HT1080 (cell line): ENCODE measurements at places on chromosomes 3 and 15. TPM values are rescaled to one million over a fixed set of nuclear protein-coding genes. Genes with fewer than 3 reads are reported as not detected.
A peak's percentile ranks its signal among the peaks of the same experiment; 100 is the strongest.

Gene CYP1A2
- not detected in 2 replicates for total RNA-seq

Gene PHLDB2
- total RNA-seq: 57.3 and 58.5 TPM in 2 replicates

Gene ITIH4
- 0.17 TPM in 1 of 2 replicates, not detected in the other for total RNA-seq

Gene LMAN1L
- total RNA-seq: 0.05 TPM in 1 of 2 replicates, not detected in the other

Gene CD86
- not detected in 2 replicates for total RNA-seq

Gene ACKR2
- total RNA-seq: not detected in 2 replicates

Gene MUC4
- total RNA-seq: 0.07 and 0.26 TPM in 2 replicates

Gene COX17
- 109 and 121 TPM in 2 replicates for total RNA-seq

DNA sequence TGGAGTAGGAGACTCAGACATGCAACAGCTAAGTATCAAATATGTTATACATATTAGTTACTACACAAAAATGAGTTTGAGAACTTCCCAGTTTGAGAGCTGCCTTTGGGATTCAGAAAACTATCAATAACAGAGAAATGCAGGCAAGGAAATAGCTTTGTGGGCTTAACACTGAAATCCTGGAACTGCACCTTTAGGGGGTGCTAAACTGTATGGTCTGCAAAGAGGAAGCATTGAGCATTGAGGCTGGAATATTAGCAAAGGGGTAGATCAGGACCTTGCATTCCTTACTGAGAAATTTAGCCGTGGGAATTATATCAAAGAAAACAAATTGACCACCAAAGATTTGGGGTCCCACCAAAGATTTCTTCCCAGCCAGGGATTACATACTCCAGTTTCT, 580.0 kb downstream of the ZNF385D start:
- peak; percentile 12 for DNase-seq

- DNase-seq: no peak
Measured at GRCh38 chr15:94580211-94580885, 349.0 kb downstream of the MCTP2 start.

GRCh38 chr3:193240850-193241706, at the start of gene PLAAT1:
PLAAT1 (plus strand) TSS chr3:193241222; CDS start chr3:193255651, 14,429 bp downstream.
- DNase-seq: peak; percentile 80

DNA sequence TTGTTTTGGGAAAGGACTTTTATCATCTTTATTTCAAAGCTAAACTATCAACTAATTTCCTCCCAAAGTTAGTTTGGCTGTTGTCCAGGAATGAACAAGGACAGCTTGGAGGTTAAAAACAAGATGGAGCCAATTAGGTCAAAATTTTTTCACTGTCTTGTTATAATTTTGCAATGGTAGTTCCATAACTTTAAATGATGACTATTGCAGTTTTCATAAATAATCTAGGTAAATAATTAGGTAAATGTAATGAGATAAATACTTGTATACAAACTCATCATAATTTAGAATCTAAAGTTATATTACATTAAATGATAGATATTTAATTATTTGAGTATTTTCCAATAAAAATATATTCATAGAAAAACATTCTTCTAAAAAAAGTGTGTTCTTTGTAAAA, 68.3 kb upstream of the DAZL start:
- no peak for DNase-seq

- DNase-seq: peak; percentile 69
Measured at GRCh38 chr15:28123408-28124023, 24.4 kb upstream of the OCA2 start.

- DNase-seq: no peak
Measured at GRCh38 chr3:78957456-78957855, 810.3 kb downstream of the ROBO1 start.

- DNase-seq: no peak
Measured at GRCh38 chr15:42072141-42072685, 22.1 kb downstream of the PLA2G4D start.

- no peak for DNase-seq
Measured at GRCh38 chr3:3196148-3196861, 16.8 kb upstream of the CRBN start.

GRCh38 chr3:37625690-37626360, 235.9 kb upstream of the CTDSPL start:
- DNase-seq: peak; percentile 18

DNA sequence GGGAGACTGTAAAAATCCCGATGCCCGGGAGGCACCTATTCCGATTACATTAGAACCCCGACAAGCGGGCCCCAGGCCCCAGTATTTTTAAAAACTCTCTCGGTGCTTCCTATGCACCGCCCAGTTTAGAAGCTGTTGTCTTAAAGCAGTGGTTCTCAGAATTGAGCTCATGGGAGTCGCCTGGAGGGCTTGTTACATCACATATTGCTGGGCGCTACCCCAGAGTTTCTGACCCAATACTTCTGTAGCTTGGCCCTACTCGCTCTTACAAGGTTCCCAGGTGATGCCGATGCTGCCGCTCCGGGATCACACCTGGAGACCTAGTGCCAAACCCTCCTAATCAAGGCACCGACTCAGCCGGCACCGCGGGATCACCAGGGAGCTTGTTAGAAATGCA, 35.2 kb downstream of the CPN2 start:
- DNase-seq: no peak
